ENCODE measurements at places on chromosomes 7 and 10.

- no peak for DNase-seq
Measured at GRCh38 chr10:33204031-33204430, 130.4 kb downstream of the NRP1 start.

DNA sequence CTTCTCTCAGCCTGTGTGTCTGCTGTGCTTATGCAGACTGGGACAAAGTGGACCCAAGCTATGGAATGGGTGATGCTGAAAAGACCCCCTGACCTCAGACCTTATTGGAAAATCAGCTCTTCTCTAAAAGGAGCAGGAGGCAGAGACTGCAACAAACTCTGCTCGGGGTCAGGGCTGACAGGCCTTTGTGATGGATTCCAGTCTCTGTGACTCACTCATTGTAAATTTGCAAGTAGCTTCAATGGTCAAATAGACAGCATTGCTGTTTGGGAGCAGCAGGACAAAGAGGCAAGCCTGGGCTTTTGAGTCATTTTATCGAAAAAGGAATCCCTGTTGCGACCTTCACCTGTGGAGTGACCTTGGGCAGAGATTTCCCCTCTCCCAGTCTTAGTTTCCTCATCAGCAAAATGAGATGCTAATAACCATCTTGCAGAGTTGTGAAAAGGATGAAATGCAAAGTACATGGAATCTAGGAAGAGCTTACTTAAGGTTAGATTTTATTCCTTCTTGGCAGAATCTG is 26.1 kb upstream of the GPR26 start:
- no peak for DNase-seq

DNA sequence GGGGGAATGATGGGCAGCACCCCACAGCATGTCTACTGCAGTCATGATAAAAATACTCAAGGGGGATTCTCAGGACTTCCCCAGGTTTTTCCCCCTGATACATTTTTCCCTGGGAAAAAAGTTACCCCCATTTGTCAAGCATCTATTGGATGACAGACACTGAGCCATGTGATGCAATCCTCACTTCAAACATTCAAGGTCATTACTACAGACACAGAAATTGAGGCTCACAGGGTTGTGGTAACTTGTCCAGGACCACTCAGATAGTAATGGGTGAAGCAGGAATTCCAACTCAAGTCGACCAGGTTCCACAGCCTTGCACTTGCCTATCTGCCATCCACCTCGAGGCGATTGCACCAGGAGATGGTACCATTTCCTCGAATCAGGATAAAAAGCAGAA is 31.7 kb downstream of the PPP1R3C start:
- DNase-seq, result no peak

GRCh38 chr10:49282306-49282705 is 16.7 kb upstream of the C10orf71 start:
- DNase-seq, result no peak

DNA sequence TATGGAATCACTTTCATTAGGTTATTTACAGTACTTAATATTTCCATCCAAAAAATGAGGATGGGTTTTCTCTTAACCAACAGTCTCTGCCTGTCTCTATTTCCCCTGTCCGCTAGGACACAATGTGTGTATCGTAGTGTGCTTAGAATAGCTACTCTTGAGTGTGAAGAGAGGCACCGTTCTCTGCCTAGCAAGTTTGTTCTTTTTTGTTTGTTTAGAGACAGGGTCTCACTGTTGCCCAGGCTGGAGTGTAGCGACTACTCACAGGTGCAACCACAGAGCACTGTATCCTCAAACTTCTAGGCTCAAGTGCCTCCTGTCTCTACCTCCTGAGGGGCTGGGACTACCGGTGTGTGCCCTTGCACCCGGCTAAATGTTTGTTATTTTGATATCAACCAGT is 121.9 kb downstream of the ANK3 start:
- DNase-seq, result no peak

Measured in esophagus squamous epithelium (tissue), 5 donors.